ENCODE measurements at places on chromosomes 7 and 10.

GRCh38 chr7:36651404-36651803 is 72.9 kb downstream of the AOAH start:
- no peak for DNase-seq

DNA sequence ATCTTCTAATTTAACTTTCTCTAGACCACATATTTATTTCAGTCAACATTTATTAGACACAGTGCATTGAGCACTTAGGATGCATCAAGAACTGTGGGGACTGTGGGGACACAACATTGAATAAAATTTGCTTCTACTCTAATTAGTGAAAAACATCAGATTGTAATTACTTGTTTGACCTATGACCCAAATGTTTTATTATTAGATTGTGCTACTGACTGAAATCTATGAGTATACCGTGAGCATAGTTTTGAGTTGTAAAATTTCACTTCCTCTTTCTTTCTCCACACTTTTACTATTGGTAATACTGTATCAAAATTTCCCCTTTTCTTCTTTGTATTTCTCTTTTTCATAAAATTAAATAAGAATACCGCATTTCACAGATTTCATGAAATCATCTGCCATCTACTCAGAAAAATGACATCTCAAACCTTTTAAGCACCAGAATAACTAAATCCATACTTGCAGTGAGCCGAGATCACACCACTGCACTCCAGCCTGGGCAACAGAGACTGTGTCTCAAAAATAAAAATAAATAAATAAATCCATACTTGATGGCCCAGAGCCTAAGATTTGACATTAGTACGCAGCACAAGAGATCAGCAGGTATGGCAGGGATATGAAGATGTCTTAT is 25.4 kb upstream of the INPP5F start:
- DNase-seq = no peak

DNA sequence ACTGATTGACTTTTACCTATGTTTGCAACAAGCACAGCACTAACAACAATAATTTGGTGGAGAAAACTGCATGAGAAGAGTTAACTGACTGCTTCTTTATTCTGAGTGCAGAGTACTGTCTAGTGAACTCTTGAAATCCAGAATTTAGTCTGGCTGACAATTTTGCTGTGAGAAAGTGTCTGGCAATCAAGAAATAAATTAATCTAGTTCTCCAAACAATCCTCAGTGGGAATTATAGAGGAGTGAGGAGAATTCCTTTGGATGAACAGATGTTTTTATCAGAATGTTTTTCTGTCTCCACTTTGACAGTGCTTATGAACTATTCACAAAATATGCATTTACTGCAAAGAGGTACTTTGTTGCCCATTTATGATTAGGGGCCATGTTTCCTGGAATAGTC is 694.9 kb upstream of the LRRN3 start:
- DNase-seq = no peak

GRCh38 chr7:74092964-74093471 is 9.4 kb downstream of the LIMK1 start:
- DNase-seq = no peak

DNA sequence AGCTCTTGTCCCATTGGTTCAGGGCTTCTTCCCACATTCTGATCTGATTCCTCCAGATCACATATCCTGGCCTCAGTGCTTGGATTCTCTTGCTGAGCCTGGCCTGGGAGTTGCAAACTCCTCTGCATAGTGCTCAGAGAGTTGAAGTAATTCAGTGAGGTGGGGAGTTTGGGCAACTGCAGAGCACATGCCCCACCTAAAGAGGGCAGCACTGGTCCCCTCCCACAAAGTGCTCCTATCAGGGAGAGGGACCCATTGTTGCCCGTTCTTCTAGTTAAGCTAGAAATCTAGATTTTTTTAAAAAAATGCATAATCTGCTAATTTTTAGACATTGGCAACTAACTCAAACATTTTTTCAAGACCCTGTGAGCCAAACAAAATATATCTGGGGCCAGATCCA is 45.1 kb downstream of the CHN2 start:
- no peak for DNase-seq

DNA sequence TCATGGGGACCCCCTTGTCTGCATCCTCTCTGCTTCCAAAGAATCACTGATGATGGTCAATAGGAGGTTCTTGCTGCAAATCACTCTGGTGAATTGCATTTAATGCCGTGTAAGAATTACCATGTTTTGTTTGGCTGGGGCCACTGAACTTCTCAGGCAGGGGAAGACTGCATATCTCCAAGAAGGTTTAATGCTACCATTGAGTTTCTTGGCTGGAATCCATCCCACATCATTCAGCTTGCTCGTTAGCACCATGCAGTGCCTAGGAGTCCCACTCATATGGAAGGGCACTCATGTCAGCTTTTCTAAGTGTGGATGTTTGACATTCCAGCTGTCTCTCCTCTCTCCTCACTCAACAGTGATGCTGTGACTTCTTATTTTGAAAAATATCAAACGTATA is 50.2 kb upstream of the BAMBI start:
- DNase-seq = no peak

DNA sequence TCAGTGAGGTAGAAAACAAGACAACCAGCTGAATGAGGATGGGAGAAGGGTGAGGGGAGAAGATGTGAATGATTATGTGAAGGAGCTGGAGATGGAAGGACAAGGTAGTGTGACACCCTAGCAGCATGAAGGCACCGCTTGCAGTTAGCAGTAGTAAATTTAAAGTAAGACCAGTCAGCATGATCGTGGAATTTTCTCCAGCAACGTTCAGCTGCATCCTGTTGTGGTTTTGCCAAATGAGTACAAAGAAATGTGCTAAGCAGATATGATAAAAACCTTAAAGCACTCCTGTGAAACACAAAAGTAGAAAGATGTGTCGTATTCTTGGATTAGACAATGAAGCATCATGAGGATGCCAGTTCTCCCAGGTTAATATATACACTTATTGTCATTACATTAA is 34.1 kb upstream of the IFRD1 start:
- DNase-seq = no peak

Measured in NCI-H774 (cell line).